ENCODE measurements at places on chromosomes 2 and 18.
A peak's percentile ranks its signal among the peaks of the same experiment; 100 is the strongest.

GRCh38 chr2:240564561-240565332 is 3.5 kb upstream of the RNPEPL1 start:
- DNase-seq: no peak

DNA sequence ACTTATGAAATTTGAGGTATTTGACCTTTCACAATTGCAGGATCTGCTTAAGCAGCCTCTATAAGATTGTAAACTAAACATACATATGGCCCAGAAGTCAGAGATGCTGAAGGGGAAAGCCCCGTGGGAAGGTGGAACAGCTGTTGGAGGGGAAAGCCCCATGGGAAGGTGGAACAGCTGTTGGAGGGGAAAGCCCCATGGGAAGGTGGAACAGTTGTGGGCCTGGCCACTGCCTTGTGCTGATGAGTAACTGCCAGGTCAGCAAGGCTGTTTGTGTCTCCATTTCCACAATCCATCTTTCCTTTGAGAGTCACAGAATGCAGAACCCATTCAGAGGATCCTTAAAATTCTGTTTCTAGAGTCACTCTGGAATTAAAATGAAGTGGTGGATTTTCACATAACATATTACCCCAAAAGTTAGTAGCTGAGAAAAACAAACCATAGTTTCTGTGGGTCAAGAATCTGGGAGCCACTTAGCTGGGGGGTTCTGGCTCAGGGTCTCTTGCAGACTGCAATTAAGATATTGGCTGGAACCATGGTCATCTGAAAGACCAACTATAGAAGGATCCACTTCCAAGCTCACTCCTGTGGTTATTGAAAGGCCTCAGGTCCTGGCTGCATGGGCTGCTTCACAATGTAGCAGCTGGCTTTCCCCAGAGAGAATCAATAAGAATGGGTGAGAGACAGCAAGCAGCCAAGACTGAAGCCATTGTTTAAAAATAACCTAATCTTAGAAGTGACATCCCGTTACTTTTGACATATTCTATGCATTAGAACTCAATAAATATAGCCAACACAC is 86.6 kb upstream of the CAVIN2 start:
- no peak for DNase-seq

DNA sequence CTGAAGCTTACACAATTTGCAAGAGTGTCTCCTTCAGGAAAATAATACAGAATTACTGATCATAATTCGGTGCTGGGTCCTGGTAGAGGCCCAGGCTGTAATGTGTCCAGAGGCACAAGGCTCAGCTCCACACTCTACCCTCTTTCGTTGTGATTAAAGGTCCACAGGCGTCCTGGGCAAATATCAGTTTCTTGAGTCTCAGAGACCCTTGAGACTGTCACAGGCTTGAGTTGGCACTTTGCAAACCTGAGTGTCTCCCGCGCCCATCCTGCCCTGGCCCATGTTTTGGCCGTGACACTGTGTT is 46.9 kb upstream of the SMAD7 start:
- no peak for DNase-seq

DNA sequence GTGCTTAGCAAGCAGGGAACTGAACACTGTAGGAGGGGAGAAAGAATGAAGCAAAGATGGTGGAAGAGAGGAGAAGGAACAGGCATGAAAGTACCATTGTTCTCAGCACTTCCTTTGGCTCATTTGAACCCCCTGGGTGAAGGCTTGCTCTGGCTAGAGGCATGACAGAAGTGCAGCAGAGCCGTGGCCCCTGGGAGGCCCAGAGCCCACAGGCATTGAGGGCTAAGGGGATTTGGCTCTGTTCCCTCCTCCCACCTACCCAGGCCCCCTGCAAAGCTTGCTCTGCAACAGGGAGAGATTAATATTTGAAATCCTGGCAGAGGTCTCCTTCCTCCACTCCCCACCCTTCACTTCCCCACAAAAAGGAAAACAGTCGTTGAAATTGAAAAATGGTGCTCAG is 262.6 kb downstream of the CELF4 start:
- DNase-seq: no peak

DNA sequence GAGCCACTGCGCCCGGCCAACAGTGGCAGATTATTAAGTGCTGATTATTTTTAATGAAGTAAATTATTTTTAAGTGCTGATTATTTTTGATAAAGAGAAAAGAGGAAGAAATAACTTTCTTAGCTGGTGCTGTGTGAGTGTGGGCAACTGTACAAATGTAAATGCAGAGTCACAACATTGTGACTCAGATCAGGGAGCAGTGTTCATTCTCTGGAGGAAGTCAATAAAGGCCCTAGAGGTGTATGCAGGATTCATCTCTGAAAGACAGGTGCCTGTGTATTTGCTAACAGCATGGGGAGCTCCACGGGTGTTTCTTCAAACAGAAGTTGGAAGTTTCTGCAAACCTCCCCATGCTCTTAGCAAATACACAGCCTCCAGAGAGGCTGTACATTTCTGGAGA is 6.2 kb downstream of the KRTCAP3 start:
- DNase-seq: no peak

DNA sequence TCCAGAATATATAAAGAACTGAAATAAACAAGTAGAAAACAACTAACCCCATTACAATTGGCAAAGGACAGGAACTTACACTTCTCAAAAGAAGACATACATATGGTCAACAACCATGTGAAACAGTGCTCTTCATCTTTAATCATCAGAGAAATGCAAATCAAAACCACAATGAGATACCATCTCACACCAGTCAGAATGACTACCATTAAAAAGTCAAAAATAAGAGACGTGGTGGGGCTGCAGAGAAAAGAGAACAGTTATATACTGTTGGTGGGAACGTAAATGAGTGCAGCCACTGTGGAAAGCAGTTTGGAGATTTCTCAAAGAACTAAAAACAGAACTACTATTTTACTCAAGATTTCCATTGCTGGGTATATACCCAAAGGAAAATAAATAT is 1696.3 kb upstream of the TMEFF2 start:
- no peak for DNase-seq

GRCh38 chr2:218858671-218859555 is 692 bp upstream of the WNT6 start:
- no peak for DNase-seq

- no peak for DNase-seq
These were observed 173.9 kb downstream of the ANAPC1 start for GRCh38 chr2:111710085-111710484.

- no peak for DNase-seq
These were observed 377.9 kb upstream of the CDH7 start for GRCh38 chr18:65372904-65373303.

- DNase-seq: no peak
These were observed 13.7 kb upstream of the ST3GAL5 start for GRCh38 chr2:85902496-85902895.

- DNase-seq: peak; percentile 39
These were observed 47.7 kb upstream of the GBX2 start for GRCh38 chr2:236215761-236216333.

DNA sequence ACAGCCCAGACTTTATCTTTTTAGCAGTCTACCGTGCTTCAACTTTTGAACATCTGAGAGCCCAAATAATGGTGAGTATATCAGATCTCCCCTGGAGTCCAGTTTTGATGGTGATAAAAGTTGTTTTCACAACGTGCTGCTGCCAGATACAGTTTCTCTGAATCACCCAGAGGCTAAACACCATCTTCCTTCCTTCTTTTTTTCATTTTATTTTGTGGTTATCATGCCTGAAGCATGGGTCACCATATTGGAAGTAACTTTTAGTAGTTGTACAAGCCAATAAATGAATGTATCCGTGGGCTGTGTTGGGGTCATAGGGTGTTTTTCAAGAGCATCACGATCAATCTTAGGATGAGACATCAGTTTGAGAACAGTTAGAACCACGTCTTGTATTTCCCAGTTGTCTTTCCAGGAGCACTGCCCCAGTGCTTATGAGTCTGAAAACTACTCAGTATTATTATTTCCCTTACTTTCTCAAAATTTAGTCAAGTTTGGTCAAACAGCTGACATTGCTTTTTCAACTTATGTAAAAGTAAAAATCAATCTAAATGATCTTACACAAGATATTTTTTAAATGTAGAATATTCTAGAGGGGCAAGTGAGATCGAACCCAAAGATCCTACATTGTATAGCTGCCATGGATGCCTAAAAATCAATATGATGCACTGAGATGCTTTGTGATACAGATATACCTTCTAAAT is 311.4 kb downstream of the CTNNA2 start:
- no peak for DNase-seq

DNA sequence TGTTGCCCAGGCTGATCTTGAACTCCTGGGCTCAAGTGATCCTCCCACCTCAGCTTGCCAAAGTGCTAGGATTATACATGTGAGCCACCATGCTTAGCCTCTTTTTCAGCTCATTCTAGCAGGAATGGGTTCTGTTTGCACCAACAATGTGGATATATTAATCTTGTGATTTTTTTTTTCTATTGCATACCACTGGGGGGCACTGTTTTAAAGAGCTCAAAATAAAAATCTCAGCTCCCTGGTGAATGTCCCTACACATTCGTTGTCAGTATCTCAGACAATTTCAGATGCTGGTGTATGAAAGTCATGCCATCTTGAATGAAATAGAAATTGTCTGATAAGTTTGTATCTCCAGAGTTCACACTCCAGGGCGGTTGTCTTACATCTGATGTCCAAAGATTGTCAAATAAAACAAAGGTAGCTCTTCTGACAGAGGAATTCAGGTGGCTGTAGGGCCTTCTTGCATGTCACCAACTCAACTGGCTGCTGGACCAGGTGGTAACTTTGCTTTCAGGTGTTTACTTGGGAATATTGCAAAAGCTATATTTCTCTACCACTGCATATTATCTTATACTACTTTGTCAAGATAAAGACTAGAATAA is 3.1 kb upstream of the MATN3 start:
- peak; percentile 4 for DNase-seq

DNA sequence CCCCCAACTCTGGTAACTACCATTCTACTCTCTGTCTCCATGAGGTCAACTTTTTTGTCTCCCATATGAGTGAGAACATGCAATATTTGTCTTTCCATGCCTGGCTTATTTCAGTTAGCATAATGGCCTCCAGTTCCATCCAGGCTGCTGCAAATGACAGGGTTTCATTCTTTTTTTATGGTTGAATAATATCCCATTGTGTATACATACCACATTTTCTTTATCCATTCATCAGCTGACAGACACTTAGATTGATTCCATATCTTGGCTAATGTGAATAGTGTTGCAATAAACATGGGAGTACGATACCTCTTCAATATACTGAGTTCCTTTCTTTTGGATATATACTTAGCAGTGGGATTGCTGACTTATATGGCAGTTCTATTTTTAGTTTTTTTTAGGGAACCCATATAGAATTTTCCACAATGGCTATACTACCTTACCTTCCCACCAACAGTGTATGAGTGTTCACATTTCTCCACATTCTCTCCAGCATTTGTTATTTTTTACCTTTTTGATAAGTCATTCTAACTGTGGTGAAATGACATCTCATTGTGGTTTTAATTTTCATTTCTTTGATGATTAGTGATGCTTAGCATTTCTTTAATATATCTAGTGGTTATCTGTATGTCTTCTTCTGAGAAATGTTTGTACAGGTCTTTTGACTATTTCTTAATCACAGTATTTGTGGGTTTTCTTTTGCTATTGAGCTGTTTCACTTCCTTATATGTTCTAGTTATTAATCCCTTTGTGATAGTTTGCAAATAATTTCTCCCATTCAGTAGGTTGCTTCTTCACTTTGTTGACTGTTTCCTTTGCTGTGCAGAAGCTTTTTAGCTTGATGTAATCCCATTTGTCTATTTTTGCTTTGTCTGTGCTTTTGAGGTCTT is 112.2 kb downstream of the SRBD1 start:
- no peak for DNase-seq

- DNase-seq: no peak
These were observed 1699.3 kb upstream of the TMEFF2 start for GRCh38 chr2:193894081-193894480.

DNA sequence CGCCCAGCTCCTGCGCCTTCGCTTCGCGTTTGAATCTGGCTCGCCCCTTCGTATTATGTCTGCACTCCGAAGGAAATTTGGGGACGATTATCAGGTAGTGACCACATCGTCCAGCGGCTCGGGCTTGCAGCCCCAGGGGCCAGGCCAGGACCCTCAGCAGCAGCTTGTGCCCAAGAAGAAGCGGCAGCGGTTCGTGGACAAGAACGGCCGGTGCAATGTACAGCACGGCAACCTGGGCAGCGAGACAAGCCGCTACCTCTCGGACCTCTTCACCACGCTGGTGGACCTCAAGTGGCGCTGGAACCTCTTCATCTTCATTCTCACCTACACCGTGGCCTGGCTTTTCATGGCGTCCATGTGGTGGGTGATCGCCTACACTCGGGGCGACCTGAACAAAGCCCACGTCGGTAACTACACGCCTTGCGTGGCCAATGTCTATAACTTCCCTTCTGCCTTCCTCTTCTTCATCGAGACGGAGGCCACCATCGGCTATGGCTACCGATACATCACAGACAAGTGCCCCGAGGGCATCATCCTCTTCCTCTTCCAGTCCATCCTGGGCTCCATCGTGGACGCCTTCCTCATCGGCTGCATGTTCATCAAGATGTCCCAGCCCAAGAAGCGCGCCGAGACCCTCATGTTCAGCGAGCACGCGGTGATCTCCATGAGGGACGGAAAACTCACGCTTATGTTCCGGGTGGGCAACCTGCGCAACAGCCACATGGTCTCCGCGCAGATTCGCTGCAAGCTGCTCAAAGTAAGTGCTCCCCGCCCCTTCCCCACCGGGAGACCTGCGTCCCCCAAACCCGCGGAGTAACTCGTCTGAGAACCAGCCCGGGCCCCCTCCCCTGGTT is 453 bp downstream of the KCNJ3 start:
- DNase-seq: no peak

- no peak for DNase-seq
These were observed 381.8 kb downstream of the MTX2 start for GRCh38 chr2:176650838-176651555.

- DNase-seq: no peak
These were observed 8.5 kb downstream of the ESPNL start for GRCh38 chr2:238108423-238109183.

DNA sequence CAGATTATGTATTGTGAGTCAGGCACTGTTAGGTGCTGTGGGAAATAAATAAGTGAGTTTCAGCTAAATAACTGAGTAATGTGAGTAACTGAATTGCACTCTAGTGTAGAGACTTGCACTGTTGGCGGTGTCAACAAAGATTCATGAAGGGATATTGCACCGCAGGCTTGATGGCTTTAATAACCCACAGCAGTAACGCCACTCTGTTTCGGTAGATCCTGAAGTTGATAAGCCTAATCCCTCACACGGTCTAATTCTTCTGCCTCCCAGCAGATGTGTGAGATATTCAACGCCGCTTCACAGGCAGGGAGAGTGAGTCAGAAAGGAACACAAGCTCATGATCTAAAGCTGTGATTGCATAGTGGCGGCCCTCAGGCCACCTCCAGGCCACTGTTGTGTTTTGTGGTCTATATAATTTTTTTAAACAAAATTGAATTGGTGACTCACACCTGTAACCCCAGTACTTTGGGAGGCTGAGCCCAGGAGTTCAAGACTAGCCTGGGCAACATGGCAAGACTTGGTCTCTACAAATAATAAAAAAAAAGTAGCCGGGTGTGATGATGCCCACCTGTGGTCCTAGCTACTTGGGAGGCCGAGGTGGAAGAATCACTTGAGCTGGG is 94.3 kb downstream of the LIPG start:
- no peak for DNase-seq

DNA sequence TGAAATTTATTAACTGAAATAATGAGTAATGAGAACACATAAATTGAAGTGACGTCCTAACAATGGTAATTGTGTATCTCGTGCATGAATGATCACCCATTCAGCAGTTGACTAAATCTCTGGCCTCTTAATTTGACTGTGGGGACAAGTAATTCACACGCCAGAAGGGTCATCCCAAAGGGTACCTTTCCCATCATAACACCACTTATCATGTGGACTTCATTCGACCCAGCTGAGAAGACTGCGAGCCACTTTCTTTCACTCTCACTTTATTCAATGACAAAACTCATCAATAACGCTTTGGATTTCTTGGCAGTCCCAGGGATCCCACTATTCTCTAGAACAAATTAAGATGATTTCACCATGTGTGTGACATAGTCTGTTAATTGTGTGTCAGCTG is 62.7 kb upstream of the LYPD1 start:
- no peak for DNase-seq
